ENCODE measurements at places on chromosomes 12 and 14. TPM values are rescaled to one million over a fixed set of nuclear protein-coding genes. Genes with fewer than 3 reads are reported as not detected.

Gene WNT1
- polyA plus RNA-seq: not detected

DNA sequence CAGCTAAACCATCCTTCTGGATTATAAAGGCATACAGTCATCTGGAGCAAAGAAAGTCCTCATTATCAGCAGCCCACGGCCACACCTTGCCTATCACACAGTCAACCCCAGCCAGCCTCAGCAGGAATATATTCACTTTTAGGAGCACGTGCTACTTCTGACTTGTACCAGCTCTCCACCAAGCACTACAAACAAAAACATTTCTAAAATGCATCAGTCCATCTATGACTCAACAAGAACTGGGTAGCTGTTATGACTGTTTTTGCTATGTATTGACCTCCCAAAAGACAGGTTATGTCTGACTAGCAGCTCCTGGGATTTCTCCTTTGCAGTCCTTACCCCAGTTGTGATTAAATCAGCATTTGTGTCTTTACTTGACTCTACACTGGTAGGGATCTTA, 31.2 kb downstream of the NUAK1 start:
- peak; percentile 68 for DNase-seq

DNA sequence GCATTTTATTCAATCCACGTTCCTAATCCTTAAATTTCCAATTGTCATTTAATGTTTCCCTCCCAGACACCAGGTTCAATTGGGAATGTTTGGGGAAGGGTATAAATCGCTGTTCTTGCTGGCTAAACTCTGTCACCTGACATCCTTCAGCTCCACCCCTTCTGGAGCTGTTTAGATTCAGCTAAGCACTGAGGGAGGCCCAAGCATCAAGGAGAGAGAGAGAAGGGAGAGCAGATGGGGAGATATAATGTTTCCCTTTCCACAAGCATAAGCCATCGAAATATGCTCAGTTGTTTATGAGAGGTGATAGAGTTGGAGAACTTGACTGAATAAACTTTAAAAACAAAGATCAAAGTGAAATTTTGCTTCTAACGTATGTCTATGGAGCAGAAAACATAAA, 1.8 kb downstream of the ABCC9 start:
- no peak for DNase-seq

- no peak for DNase-seq
These were observed 18.5 kb downstream of the ATL1 start for GRCh38 chr14:50578433-50578832.

- DNase-seq: no peak
These were observed 480.5 kb downstream of the VRK1 start for GRCh38 chr14:97277711-97278110.

Measured in IMR-90 (cell line).